ENCODE measurements at places on chromosomes 12 and 14.

GRCh38 chr12:93176610-93177126 is 201.1 kb upstream of the NUDT4 start:
- DNase-seq: no peak

GRCh38 chr12:75953312-75953906 is 78.2 kb downstream of the PHLDA1 start:
- no peak for DNase-seq

- DNase-seq: no peak
Measured at GRCh38 chr12:49227713-49228112, 37.2 kb upstream of the TUBA1C start.

DNA sequence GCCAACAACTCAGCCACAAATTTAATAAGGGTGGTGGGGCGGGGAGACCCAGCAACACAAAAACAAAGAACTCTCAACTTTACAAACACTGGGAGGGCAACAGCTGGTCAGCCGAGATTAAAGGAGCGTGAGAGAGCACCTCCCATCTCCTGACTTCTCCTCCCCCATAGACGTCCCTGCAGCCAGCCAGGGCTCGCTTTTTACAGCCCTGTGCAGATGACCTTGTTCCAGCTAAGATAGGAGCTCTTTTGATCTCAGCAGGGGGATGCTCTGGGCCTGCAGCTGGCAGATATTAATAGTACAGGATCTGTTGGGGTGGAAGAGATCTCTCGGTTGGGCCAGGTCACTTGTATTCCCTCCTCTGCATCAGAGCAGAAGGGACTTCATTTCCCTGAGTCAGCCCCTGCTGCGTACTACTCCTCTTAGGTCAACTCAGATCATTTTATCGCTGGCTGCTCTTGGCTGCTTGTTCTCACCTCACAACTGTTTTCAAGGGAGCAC is 475.8 kb downstream of the RAD51B start:
- no peak for DNase-seq

DNA sequence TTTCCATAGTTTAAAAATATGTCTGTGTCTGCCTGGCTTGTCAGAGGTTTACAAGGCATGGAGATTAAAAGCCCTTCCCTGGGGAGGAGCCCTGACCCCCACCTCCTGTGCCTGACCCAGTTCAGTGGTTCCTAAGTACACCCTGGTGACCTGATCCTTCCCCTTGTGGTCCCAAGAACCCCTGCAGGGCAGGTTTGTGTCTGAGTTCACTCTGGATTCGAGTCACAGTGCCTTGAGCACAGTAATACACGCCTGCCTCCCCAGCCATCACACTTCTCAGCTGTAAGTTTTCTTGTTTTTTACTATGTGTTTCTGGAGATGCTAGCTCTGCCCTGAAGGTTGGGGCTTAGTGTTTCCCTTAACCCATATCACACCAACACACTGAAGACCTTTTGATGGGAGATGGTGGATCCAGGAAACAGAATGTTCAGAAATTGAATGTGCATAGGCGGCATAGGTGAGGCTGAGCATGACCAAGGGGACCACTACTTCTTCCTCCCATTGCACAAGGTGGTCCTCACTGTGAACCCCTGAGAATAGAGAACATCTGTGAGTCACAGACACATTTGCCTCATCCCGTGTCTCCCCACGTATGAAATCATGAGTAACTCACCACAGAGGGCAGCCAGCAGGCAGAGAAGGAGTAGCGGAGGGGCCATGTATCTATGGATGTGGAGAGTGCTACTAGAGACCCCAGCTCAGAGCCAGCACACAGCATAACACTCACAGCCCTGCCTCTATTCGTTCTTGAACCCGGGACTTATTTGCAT is 962.9 kb downstream of the TMEM121 start:
- no peak for DNase-seq

GRCh38 chr12:107356937-107357295 is 263.6 kb upstream of the CRY1 start:
- no peak for DNase-seq

- DNase-seq: no peak
Measured at GRCh38 chr12:48280572-48280971, 70.1 kb downstream of the ZNF641 start.

- DNase-seq: no peak
Measured at GRCh38 chr12:49825971-49826421, 2.2 kb downstream of the NCKAP5L start.

GRCh38 chr14:73305499-73305898 is 68.2 kb downstream of the PAPLN start:
- DNase-seq: no peak
